ENCODE measurements at places on chromosomes 1 and 21.
A peak's percentile ranks its signal among the peaks of the same experiment; 100 is the strongest.

- DNase-seq = no peak
These were observed 317.6 kb downstream of the PBX1 start for GRCh38 chr1:164876398-164877116.

- DNase-seq = no peak
These were observed 136.0 kb downstream of the HLX start for GRCh38 chr1:221015159-221015790.

DNA sequence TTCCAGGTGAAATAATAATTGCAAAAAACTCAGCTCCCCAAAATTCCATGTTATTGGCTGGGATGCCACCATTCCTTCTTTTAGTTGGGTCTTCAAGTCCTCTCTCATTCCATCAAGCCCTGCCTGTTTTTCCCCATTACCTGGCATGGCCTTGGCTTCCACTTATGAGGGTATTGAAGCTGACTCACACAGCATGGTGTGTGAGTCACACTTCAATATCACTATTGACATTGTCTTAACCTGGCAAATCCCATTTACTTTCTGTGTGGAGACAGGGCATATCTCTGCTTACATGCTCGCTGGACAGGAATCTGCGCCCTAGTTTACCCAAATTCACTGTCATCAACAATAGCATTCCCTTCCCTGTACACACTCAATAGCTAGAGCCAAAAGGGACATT is 1806.8 kb downstream of the BRINP3 start:
- no peak for DNase-seq

DNA sequence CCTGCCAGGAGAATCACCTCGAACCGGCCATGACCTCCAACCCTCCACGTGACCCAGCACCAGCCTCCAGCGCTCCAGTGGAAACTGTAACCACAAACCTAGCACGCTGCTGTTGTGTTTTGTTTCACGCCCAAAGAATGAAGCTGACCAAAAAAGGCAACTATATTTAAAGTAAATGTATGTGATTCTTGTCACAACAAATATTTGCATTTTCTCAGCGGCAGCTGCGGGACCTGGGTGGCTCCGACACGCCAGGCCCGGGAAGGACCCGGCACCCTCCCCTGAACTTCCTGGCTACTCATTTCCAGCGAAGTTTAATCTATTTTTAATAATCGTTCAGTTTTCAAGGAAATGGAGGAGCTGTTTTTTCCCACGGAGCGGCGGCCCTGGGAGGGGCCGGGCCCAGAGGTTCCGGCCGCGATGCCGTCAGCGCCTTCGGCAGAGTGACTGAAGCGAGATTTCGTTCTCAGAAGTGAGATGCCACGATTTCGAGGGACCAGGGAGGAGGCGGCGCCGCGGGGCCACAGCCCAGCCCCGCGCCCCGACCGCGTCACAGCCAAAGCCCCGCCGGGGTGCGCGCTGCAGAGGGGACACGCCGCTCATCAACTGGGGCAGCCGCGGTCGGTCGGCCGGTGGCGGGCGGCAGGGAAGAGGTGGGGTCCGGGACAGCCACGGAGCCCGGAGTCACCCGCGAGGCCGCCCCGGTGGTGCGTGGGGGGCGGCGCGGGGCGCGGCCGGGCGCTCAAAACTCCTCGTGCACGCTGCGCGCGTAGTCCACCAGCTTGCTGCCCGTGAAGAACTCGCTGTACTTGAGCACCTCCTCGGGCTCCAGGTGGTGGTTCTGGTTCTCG is 3.0 kb upstream of the TNFRSF4 start:
- no peak for DNase-seq

- DNase-seq = no peak
These were observed 31.1 kb upstream of the LRRN2 start for GRCh38 chr1:204716660-204717059.

- DNase-seq = no peak
These were observed 17.6 kb upstream of the MCL1 start for GRCh38 chr1:150596976-150597375.

DNA sequence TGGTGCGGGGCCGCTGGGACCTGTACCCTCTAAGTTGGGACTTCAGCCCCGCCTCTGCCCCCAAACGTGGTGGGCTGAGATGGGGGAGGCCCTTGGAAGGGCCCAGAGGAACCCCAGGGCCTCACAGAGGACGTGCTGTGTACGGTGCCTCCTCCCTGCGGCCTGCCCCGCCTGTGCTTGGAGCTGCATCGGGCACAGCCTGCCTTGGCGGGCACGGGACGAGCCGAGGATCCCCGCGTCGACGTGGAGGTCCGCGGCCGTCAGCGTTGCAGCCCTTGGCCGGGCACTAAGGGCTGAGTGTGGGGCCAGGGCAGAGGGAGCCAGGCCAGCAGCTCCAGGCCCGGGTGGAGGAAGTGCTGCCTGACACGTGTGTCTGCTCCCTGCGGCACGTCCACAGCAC is 43.4 kb downstream of the PRKCZ start:
- no peak for DNase-seq

DNA sequence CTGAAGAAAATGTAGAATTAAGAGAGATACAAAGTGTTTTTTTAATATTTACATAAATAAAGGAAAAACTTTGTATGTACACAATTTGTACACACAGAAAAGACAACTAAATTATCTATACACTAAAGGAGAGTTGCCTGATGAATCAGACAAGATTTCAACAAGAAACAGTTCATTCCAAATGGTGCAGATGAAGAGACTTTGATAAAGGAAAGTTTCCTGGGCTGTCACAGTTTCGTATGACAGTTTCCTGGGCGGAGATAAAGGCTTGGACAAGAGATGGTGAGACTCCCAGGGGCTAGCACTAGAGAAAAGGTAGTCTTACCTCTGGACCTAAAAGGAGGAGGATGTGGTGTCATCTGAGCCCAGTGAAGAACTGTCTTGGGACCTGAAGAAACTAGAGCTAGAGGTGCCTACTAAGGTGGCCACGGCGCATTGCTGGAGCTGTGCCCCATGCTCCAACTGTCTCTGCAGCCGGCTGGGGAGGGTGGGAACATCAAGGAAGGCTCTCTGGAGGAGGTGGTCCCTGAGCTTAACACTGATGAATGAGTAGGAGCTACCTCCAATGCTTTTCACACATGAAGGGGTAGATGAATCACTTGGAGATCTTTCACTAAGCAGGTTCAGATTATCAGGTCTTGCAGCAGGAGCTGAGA is 32.2 kb downstream of the ETS2 start:
- DNase-seq = no peak

- DNase-seq = no peak
These were observed 79.6 kb downstream of the NKAIN1 start for GRCh38 chr1:31159869-31160611.

DNA sequence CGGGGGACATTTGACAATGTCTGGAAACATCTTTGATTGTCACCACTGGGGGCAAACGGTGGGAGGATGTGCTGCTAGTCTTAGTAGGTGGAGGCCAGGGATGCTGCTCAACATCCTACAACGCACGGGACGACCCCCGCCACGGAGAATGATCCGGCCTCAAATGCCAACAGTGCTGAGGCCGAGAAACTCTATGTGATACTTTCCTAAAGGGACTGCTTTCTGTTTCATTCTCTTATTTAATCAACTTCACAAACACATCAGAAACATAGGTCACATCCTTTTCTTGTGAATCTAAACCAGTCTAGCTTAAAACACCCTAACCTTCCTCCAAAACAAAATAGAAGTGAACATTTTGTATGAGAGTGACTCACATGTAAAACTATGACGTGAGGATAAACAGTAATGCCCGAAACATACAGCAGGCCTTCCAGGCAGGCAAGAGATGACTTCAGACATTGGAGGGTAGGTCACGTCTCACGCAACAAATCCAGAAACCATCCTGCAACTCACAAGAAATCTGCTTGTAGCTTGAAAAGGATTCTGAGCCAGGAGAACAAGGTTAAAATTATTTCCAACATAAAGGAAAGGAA is 37.2 kb upstream of the ETS2 start:
- DNase-seq = no peak

DNA sequence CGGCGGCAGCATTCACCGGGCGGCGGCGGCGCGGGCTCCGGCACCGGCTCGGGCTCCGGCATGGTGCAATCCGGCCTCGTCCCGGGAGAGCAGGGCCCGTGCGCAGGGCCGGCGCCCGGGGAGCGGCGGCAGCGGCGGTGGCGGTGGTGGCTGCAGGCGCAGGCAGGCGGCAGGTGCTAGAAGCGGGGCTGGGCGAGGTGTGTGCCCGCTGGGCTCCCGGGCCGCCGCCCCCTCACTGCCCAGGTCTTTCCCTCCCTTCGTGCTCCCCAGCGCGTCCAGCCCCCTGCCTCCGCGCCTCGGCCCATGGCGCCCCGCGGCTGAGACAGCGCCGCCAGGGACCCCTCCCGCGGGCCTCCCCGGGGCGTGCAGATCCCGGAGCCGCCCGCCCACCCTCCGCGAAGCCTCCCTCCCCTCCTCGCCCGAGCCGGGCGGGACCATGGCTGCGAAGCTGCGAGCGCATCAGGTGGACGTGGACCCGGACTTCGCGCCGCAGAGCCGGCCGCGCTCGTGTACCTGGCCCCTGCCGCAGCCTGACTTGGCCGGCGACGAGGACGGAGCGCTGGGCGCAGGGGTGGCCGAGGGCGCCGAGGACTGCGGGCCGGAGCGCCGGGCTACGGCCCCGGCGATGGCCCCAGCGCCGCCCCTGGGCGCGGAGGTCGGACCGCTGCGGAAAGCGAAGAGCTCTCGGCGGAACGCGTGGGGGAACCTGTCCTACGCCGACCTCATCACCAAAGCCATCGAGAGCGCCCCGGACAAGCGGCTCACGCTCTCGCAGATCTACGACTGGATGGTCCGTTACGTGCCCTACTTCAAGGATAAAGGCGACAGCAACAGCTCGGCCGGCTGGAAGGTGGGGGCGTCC is 492 bp downstream of the FOXO6 start:
- no peak for DNase-seq

- DNase-seq = no peak
These were observed 45.0 kb downstream of the UBE2G2 start for GRCh38 chr21:44756423-44757185.

- DNase-seq = no peak
These were observed 60.2 kb downstream of the DMRTB1 start for GRCh38 chr1:53519421-53519820.

DNA sequence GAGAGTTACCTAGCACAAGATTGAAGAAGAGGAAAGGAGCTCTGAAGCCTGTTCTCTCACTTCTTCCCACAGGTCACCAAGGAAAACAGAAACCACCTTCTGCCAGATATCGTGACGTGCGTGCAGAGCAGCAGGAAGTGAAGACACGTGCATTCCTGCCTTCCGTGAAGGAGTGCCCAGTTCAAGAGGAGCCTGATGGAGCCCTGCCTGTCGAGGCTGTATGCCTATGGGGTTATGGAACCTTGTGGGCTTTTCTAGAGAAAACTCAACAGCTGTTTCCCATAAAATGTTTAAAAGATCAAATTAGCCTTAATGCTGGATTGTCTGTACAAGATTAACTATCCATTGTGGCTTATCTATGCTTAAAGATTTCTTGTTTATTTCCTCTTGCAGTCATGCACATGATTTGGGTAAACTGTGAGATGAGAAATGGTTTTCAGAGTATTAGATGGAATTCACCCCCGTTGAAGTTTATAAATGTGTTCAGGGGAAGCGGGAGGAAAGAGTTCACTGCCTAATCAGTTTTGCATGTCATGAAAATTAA is 27.8 kb downstream of the NTPCR start:
- no peak for DNase-seq

- peak; percentile 73 for DNase-seq
These were observed at the start of gene PTPN14 for GRCh38 chr1:214551436-214552173. Gene PTPN14, minus strand, starts transcription at chr1:214551602. Its CDS starts 86,799 bp downstream, at chr1:214464803.

- DNase-seq = no peak
These were observed 67.8 kb upstream of the SMYD2 start for GRCh38 chr1:214213136-214213535.

DNA sequence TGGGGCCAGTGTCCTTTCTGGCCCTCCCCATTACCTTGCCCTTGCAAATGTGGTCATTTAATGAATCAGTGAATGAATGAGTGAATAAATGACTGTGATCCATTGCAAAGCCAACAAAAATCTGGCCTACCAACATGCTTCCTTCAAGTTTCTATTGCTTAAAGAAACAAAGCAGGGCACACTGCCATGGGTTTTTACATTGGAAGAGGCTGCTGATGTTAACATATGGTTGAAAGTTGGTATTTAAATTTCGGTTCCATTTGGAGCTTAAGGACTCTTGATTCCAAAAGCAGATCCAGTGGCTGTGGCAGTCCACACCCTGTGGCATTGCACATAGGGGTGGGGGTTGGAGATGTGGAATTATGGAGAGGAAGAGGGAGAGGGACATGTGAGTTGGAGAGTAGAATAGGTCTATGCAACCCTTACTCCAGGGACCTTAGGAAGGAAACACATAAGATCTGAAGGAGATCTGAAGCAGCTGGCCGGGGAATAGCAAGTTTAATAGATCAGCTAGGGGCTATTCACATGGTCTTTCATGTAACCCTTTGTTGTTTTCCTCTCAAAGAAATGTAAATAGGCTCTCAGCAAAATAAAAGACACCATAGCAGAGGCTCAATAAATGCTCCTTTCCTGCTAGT is 7.2 kb downstream of the ABCA4 start:
- DNase-seq = no peak

DNA sequence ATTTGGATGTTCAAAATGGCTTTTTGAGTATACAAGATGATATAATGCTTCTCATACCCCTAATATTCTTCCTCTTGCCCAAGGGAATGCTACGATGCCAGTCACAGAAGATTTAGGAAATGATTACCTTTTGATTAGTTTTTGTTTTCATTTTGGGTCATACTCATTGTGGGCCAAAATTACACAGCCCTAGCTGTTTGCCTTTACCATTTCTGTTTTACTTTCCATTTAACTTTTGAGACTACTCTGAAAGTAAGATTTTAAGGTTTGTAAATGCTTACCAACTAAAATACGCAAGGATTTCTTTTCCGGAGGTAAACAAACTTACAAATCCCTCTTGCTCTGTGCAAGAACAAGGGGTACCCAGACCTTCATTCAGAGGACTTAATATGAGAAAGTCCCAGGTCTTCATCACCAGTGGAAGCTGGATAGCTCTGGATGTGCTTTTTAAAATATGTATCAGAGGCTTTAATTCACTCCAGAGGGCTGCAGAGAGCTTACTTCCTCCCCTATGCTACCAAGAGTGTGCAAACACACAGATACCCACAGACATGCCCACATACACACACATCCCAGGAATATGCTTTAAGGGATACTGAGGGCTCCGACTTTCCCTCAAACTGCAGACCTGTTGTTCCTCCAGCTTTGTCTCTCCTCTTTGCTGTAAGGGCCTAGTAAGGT is 631.4 kb downstream of the SMYD3 start:
- DNase-seq = no peak

DNA sequence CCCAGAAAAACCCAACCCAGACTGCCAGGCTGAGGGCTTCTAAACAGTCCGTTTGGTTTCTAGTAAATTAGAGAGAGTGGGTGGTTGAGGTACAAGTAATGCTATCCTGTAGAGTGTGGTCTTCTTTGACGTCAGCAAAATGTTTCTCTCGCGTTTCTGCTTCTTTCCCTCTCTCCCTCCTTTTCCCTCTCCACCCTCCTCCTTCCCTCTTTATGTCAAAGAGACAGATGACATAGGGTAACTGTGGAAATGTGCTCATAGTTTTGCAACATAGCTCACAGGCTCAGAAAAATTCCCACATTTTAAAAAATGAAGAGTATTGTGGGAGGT is 158.3 kb downstream of the TOMM20 start:
- DNase-seq = no peak

- DNase-seq = no peak
These were observed 17.0 kb downstream of the TFF3 start for GRCh38 chr21:42298237-42298636.

- DNase-seq = no peak
These were observed 131.1 kb downstream of the NFIA start for GRCh38 chr1:61213245-61214011.

Data from nucleus accumbens (tissue), 56 donors.